ENCODE measurements at places on chromosomes 16 and 17.

DNA sequence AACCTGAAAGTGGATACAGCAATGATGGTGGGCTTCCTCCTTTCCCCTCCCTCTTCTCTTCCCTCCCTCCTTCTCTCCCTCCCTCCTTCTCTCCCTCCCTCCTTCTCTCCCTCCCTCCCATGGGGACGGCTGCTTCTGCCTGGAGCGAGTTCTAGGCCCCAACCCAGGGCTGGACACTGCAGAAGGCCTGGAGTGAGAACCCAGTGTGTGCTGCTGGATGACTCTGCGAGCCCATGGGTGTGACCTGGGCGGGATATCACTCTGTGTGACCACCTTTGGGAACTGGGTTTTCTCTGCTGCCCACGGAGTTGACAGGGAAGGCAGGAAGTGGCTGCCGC lies 242.6 kb upstream of the GSE1 start:
- no peak for DNase-seq

GRCh38 chr17:2204393-2204792 lies 99.2 kb downstream of the SMG6 start:
- DNase-seq: no peak

- no peak for DNase-seq
Observed at GRCh38 chr17:32956240-32956970, 28.5 kb downstream of the TMEM98 start.

DNA sequence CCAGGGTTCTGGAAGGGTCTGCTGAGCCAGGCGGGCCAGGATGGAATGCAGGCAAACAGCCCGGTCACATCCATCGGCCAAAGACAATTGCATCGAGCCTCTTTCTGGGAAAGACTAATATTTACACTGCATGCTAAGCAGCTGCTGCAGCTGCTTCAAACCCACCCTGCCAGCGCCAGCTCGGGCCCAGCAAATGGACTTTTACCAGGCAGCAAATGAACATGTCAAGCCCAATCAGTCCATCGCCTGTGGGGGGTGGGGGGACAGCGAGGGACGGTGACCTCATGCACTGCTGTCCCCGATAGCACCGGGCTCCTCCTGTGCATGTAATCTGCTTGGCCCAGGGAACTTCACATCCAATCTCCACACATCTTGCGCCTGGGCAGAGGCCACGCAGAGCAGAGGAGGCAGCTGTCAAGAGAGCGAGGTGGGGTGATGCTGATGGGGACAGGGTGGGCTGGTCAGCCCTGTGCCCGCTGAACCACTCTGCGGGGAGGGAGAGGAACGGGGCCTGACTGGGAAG lies 39.4 kb upstream of the CDH5 start:
- DNase-seq: no peak

All from psoas muscle (tissue), 8 donors.